ENCODE measurements at places on chromosomes 7 and 10. TPM values are rescaled to one million over a fixed set of nuclear protein-coding genes. Genes with fewer than 3 reads are reported as not detected.

- no peak for DNase-seq
Observed at GRCh38 chr10:24465891-24466818, 257.2 kb downstream of the KIAA1217 start.

- DNase-seq: no peak
Observed at GRCh38 chr7:8436965-8437364, 3.6 kb downstream of the NXPH1 start.

DNA sequence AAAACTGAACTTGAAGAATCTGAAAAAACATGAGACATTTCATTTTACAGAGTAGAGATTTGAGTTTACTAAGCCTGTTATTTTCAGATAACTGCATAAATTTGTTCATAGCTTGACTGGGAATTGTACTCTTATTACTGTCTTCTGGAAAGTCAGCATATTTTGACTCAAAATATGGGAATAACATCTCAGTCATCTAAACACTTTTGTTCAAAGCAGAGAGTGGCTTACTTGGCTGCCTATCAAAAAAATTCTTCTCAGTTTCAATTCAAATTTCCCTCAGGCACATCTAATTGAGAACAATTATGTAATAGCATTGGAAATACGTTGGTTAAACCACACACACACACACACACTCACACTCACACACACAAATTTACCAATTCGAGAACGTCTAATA lies 384.6 kb downstream of the ARL4A start:
- no peak for DNase-seq

Gene C7orf33
- total RNA-seq: not detected

Gene TMEM236
- not detected for total RNA-seq

DNA sequence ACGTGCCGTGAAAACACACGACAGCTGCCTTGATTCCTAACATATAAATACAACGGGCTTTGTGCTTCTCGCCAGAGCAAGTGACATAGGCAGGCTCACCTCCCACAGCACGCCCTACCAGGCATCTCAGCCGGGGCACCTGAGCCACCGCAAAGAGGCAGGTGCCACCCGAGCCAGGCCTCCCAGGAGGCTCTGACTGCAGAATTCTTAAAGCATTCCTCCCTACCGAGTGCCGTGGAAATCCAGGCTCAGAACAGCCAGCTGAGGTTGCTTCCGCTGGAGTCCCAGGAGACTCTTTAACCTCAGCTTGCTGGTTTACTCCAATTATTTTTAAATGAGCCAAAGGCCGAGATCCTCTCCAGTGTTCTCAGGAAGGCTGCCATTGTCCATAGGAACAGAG lies 206.5 kb downstream of the USP6NL start:
- DNase-seq: no peak

Gene RPP30
- 18.4 TPM for total RNA-seq

DNA sequence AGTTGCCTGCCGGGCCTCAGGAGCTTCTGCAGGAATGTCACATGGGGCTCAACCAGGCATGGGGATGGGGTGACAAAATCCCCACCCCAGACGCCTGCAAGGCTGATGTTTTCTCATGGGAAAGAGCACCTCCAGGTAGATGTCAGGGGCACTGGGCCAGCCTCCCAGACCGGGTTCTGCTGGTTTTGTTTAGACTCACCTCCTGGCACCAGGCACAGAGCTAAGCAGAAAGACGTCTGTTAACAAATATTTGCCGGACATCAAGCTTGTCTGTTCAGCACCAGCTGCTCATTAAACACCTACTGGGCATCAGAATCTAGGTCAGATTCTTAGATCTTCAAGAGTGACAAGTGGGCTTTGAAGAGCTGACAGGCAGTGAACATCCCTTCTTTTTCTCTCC lies 34.9 kb upstream of the TCERG1L start:
- no peak for DNase-seq

GRCh38 chr10:32054094-32054493 lies 2.1 kb downstream of the KIF5B start:
- no peak for DNase-seq

Gene TET1
- 3.2 TPM for total RNA-seq

DNA sequence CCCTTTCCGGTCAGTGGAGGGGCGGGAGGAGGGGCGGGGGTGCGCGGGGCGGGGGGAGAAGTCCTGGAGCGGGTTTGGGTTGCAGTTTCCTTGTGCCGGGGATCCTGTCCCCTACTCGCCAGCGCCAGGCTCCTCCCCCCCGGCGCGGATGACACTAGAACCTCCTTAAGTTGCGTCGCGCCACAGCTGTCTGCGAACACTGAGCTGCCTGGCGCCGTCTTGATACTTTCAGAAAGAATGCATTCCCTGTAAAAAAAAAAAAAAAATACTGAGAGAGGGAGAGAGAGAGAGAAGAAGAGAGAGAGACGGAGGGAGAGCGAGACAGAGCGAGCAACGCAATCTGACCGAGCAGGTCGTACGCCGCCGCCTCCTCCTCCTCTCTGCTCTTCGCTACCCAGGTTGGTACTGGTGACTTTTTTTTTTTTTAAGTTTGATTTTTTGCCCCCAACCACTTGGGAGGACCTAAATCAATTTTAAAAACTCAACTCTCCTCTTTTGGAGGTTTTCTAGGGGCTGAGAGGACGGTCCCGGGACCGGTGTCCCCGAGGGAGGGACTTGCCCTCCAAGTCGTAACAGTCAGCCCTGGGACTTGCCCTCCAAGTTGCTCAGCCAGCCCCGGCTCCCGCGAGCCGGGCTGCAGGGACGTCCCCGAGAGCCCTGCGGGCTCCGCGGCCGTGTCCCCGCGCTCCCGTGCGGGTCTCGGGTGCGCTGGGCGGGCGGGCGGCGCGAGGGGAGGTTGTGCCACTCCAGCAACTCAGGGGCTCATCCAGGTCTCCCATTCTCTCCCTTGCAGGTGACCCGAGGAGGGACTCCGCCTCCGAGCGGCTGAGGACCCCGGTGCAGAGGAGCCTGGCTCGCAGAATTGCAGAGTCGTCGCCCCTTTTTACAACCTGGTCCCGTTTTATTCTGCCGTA lies at the start of gene GATA3:
Gene GATA3, plus strand, starts transcription at position 195 of the 914 bp plus-strand sequence. CDS start 968 bp downstream, outside the sequence.
- no peak for DNase-seq

- DNase-seq: no peak
Observed at GRCh38 chr7:2903682-2904162, 59.6 kb upstream of the GNA12 start.

DNA sequence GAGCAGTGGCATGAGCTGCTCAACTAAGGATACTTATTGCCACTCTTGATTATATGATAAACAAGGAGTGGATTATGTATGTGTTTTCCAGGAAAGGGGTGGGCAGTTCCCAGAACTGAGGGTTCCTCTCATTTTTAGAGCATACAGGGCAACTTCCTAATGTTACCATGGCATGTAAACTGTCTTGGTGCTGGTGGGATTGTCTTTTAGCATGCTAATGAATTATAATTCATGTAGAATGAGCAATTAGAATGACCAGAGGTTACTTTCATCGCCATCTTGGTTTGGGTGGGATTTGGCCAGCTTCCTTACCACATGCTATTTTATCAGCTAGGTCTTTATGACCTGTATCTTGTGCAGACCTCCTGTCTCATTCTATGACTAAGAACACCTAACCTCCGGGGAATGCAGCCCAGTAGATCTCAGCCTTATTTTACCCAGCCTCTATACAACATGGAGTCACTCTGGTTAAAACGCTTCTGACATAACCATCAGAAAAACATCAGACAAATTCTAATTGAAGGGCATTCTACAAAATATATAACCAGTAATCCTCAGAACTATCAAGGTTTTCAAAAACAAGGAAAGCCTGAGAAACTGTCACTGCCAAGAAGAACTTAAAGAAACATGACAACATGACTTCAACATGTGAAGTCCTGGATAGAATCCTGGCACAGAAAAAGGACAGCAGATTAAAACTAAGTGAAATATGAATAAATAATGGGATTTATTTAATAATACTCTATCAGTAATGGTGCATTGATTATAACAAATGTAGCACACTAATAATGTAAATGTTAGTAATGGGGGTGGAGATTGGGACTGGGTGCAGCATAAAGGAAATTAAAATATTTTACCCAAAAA lies 365.0 kb downstream of the SEMA3D start:
- no peak for DNase-seq

DNA sequence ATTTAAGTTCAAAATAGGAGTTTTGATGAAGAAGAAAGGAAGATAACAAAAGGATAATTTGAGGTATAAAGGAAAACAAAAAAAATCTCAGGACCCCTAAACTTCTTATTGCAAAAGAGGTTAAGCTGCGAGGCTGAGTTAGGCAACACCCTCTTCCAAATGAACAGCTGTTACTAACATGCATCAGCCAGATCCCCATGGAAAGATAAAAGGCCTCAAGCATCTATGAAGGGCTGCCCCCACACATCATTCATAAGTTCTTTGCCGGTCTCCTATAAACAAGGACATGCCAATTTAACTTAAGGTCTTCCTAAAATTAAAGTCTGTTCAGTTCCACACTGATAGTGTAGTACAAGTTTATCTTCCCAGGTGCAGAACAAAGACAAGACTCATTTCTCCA lies 75.8 kb upstream of the IMMP2L start:
- DNase-seq: no peak

- no peak for DNase-seq
Observed at GRCh38 chr10:125187238-125188194, 27.2 kb upstream of the CTBP2 start.

GRCh38 chr10:71638822-71639719 lies 80.5 kb downstream of the C10orf105 start:
- DNase-seq: no peak

- no peak for DNase-seq
Observed at GRCh38 chr10:13925971-13926780, 339.4 kb downstream of the PRPF18 start.

Gene EPDR1
- 37.6 TPM for total RNA-seq

- no peak for DNase-seq
Observed at GRCh38 chr7:157550300-157551275, 213.8 kb downstream of the DNAJB6 start.

DNA sequence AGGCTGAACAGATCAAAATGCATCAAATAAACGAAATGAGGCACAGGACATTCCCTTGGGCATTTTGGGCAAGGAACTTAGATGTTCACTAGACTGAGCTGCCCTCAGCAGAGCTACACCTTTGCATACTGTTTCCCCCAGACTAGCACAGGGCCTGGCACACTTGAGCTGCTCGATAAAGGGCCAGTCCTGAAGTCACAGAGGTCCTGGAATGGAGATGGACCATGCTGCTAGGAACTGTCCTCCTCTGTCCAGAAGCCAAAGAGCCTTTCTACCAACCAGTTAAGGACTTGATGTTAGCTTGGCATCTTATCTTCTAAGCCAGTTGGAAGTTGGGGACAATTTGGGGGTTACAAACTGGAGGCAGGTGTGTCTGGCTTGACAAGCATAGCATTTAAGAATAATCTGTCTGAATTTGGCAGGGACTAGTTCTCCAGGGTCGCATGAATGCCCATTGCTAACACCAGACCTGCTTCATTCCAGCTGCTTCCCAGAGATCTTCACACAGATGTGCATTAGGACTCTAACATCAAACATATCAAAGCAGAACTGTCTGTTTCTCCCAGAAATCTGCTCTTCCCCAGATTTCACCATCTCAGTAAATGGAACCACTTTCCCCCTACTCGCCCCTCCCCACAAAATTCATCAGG lies 152.2 kb upstream of the PDE1C start:
- peak; percentile 65 for DNase-seq

DNA sequence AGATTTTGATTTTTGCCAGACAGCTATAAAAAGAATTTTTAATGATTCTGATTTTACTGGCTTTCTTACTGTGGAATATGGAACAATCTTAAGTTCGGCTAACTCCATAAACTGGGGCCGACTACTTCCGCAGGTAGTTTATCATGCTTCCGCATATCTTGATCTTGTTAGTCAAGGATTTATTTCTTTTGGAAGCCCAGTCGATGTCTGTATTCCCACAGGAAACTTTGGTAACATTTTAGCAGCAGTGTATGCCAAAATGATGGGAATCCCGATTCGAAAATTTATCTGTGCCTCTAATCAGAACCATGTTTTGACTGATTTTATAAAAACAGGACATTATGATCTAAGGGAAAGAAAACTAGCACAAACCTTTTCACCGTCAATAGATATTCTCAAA lies 8.1 kb downstream of the THNSL1 start:
- DNase-seq: no peak

- DNase-seq: no peak
Observed at GRCh38 chr10:110129490-110129889, 77.9 kb upstream of the MXI1 start.

Gene CEP55
- 3.2 TPM for total RNA-seq

GRCh38 chr7:149716007-149716931 lies 57.1 kb downstream of the ZNF467 start:
- peak; percentile 94 for DNase-seq

- no peak for DNase-seq
Observed at GRCh38 chr10:4647109-4647785, 178.8 kb upstream of the AKR1E2 start.

GRCh38 chr7:91929463-91929862 lies 11.2 kb upstream of the AKAP9 start:
- no peak for DNase-seq

DNA sequence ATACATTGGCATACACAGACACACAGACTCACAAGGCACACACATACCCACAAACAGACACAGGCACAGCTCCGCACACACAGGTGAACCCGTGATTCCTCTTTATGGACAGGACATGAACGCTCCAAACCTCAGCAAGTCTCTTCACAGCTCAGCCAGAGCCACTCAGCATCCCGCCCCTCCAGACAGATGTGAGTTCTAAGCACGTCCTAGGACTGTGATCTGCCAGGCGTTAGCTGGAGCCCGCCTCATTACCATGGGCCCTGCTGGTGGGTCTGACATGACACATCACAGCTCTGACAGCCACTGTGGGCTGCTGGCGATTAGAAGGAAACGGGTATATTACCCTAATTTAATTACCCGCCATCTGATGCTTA lies 176.7 kb upstream of the PPP2R2D start:
- peak; percentile 82 for DNase-seq

GRCh38 chr10:77926566-77927401 lies at the start of gene DLG5:
TSS of gene DLG5 (minus strand) at chr10:77926755. CDS start at chr10:77926520, 235 bp downstream.
- DNase-seq: no peak

GRCh38 chr10:113221756-113222168 lies 271.7 kb downstream of the TCF7L2 start:
- DNase-seq: no peak

DNA sequence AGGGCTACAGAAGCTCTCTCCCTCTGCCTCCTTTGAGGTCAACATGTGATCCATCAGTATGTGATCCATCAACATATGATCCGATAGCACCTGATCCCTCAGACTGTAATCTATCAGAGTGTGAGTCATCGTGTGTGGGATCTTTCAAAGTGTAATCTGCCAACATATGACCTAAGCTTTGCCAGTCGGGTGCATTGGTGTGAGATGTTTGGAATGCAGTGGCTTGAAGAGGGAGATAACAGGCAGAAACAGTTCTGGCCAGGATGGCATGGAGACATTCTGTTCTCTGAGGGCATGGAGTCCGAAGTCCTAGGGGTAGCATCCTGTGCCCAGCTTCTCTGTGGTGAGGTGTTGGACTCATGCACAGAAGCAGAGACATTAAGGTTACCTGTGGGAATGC lies 217.7 kb upstream of the ETV1 start:
- no peak for DNase-seq

DNA sequence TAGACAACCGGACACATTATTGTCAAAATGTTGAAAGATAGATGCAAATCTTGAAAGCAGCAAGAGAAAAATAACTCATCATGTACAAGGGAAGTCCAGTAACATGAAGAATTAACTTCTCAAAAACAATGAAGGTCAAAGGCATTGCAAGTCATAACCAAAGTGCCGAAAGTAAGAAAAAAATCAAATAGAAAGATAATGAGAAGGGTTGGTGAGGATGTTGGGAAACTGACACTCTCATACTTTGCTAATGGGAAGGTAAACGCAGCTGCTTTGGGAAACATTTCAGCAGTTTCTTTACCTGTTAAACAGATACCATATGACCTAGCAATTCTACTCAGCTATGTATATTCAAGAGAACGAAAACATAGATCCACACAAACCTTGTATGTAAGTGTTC lies 303.0 kb downstream of the ARL4A start:
- no peak for DNase-seq

Gene PDE1C
- total RNA-seq: 19.2 TPM

- DNase-seq: peak; percentile 76
Observed at GRCh38 chr7:55189146-55189766, 170.4 kb downstream of the EGFR start.

All from vagina (tissue), 2 donors.